ENCODE measurements at places on chromosomes 1 and 21.

- DNase-seq: no peak
Measured at GRCh38 chr1:44348061-44348485, 7.0 kb downstream of the ERI3 start.

- DNase-seq: no peak
Measured at GRCh38 chr1:83715550-83715949, 283.4 kb downstream of the TTLL7 start.

DNA sequence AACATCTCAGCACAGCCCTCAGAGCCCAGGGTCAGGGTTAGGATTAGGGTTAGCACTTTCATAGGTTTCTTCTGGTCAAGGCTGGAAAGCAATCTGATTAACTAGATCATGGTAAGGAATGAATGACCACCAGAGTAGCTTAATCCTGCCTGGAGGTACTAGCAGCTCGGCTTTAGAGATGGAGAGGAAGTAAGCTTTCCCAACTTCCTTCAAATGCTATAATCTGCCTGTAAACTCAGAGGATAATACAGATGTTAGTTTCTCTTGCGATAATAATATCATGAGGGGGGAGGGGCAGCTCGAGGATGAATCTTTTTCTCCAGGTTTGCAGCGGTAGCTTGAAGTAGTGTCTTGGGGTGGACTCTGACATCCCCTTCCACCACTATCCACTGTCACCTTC, 194.9 kb downstream of the HIVEP3 start:
- DNase-seq: no peak

DNA sequence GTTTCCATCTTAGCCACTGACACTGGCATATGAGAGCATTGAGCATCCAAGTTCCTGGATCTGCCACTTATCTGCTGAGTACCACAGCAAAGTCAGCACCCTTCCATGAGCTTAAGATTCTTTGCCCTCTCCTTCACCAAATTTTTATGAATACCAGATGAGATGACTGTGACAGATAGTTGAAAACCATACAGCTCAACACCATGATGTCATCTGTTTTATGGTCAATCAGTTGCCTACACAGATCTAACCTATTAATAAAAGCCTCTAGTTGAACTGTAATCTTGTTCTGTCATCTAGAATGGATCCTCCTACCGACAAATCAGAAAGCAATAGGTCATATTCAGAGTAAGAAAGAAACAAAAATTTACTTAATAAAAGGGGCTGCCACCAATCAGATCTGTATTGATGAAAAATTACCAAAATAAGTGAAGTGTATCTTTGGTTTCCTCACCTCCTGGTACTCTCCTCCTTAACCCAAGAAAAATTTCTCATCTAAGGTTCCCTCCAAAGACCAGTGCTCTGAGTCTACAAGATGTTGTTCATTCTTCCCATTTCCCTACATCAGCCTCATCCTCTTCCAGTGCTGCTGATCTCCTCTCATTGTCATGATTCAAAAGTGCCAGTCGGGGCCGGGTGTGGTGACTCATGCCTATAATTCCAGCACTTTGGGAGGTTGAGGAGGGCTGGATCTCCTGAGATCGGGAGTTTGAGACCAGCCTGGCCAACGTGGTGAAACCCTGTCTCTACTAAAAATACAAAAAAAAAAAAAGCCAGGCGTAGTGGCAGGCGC, 138.8 kb upstream of the CTTNBP2NL start:
- DNase-seq: no peak

DNA sequence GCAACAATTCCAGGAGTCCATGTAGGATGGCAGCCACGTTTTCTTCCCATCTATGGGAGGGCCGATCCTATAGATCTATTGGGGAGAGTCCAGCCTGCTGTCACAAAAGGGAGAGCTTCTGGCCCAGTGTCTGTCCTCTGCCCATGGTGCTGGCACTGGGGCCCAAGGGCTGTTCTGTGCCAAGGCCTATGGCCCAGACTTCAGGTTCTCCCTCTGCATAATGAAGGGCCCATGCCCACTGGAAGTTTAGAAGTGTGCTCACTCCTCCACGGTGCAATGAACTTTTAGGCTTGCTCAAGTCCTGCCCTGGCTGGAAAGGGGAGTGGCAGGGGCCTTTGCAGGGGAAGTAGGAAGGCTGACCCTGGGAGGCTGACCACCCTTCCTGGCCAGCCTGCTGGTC, 44.1 kb upstream of the ATP2B4 start:
- no peak for DNase-seq

GRCh38 chr1:37739222-37739621, 25.7 kb downstream of the EPHA10 start:
- no peak for DNase-seq

GRCh38 chr1:19312782-19313635, 883 bp downstream of the SLC66A1 start:
- no peak for DNase-seq

GRCh38 chr1:185271921-185272320, 45.1 kb downstream of the IVNS1ABP start:
- DNase-seq: no peak

GRCh38 chr1:154178013-154178412, 13.9 kb downstream of the TPM3 start:
- DNase-seq: no peak

DNA sequence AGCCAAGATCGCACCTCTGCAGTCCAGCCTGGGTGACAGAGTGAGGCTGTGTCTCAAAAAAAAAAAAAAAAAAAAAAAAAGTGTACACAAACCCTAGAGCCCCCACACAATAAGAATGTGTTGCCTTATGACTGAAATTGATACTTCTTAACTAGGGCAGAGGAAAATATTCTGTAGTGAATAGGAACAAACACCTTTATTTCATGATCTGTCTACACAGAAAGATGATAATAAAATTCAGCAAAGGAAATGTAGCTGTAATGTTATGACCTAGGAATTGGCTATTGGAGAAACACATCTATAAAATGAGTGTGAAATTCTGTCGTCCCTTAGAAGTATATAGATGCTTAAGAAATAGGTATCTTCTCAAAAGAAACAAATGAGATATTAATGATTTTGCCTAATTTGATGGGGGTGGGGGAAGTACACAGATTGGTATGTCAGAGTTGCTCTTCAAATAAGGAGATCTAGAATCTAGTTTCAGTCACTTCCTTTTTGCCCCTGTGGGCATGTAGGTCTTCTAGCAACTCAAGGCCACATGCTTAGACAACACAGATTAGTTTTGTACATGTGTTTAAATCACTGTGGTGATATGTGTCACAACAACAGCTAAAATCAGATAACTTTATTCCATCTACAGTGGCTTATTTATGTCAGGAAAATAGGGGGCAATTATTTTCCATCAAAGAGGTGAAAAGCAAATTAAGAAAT, 10.7 kb upstream of the GPR25 start:
- no peak for DNase-seq

DNA sequence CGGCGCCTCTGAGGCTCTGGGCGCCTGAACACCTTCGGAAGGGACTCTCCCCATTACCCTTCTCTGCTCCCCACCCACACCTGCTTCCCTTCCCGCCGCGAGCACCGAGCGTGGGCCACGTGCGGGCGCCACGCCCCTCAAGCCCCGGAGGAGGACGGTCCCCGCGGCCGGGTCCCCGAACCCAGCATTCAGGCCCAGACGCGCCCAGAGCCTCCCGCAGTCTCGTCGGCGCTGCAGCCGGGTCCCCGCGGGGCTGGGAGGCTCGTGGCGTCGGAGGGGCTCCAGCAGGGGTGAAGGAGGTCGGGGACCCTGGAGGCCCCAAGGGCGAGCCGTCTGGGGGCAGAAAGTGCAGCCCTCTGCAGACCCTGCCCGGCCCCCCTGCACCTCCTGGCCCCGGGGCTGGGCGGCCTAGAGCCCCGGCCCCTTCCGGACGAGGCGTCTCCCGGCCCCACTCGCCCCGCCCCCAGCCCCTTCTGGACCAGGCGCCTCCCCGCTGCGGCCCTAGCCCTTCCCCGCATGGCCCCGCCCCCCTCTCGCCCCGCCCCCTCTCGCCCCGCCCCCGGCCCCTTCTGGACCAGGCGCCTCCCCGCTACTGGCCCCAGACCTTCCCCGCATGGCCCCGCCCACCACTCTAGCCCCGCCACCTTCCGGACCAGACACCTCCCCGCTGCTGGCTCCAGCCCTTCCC, 378 bp upstream of the SMIM1 start:
- DNase-seq: peak; percentile 79

DNA sequence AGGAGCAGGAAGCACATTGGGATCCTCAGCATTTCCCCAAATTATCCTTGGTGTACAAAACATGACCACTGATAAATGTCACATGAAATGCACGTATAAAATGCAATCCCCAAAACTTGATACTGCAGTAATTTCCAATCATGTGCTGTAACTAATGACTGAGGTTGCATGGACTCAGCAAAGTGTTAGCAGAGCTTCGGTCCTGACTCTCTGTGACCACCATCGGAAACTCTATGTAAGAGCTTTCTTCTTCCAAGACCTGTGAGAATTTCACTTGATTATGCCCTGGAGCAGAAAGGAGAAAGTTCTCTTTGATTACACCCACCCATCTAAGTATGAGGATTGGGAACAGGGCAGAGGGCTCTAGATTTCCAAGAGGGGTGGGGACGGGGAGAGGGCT, 908 bp downstream of the CD53 start:
- no peak for DNase-seq

- DNase-seq: no peak
Measured at GRCh38 chr1:42815941-42816584, 859 bp upstream of the ERMAP start.

GRCh38 chr21:32197896-32198295, 81.0 kb downstream of the MIS18A start:
- no peak for DNase-seq

GRCh38 chr1:214476229-214476985, 75.0 kb downstream of the PTPN14 start:
- no peak for DNase-seq

DNA sequence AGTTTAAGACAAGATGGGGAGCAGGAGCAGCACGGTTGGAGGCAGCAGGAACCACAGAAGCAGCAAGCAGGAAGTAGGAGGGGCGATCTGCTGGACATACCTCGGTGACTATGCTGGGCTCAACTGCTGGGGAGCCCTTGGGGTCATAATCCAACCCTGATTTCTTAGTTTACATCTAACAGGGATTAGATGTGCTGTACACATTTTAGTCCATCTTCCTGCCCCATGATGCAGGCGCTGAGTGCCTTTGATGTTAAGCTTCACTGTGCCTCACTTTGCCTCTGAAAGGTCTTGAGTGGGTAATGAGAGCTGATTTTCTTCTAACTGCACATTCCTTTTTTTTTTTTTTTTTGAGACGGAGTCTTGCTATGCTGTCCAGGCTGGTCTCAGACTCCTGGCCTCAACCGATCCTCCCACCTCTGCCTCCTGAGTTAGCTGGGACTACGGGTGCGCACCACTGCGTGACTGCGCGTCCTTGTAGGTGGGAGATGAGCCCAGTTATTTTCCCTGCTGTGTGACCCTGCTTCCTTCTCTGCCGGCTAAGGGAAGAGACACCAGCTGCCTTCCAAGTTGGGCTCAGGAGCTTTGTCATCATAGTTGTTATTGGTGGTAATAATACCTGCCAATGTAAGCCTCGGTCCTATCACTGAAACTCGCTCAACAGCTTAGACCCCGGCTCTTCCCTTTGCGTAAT, 1.1 kb upstream of the RCAN3 start:
- DNase-seq: no peak

- DNase-seq: no peak
Measured at GRCh38 chr1:60575326-60575977, 501.9 kb upstream of the C1orf87 start.

DNA sequence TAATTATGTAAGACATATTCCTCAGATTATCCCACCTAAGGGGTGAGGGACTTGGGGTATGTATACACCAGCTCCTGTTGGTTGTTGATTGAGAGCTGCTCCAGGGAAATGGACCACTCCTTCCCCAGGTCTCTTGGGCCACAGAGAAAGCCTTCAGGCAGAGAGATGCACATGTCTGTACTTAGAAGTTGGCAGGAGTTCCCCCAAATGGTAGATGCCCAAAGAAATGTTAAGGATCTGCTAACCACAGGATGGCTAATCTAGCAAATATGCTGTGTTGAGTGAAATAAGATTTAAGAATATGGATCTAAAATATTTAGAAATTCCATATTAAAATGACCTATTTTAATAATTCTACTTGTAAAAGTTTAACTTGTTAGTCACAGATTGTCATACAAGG, 100.8 kb upstream of the DNAH14 start:
- no peak for DNase-seq

GRCh38 chr21:16588433-16588860, 858.7 kb downstream of the USP25 start:
- no peak for DNase-seq

DNA sequence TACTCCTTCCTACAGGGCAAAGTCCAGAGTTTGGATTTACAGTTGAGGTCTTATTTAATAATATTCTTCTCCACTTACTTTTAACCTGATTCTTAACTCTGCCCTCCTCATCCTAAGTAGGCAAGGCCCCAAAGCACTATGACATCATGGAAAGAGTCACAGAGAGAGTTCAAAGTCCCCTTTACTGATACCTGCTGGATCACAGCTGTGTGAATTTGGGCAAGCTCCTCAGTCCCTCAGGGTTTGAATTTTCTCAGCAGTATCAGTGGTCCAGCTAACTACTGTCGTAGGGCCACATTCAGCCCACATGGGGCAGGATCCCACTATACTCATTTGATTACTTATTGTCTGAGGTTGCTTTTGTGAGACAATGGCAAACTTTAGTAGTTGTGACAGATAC, 16.0 kb downstream of the TYW3 start:
- no peak for DNase-seq

GRCh38 chr1:107110326-107110725, 30.5 kb upstream of the NTNG1 start:
- DNase-seq: no peak

GRCh38 chr1:226778657-226779058, 39.6 kb upstream of the ITPKB start:
- DNase-seq: no peak

- no peak for DNase-seq
Measured at GRCh38 chr21:42202321-42202720, 16.6 kb upstream of the ABCG1 start.

All from activated T-helper 1 cell treated with anti-CD3 and anti-CD28 coated beads, Interleukin-2, amount 50 U/mL, for 16 hours (primary cell).